ENCODE measurements at places on chromosomes 12 and 14.

DNA sequence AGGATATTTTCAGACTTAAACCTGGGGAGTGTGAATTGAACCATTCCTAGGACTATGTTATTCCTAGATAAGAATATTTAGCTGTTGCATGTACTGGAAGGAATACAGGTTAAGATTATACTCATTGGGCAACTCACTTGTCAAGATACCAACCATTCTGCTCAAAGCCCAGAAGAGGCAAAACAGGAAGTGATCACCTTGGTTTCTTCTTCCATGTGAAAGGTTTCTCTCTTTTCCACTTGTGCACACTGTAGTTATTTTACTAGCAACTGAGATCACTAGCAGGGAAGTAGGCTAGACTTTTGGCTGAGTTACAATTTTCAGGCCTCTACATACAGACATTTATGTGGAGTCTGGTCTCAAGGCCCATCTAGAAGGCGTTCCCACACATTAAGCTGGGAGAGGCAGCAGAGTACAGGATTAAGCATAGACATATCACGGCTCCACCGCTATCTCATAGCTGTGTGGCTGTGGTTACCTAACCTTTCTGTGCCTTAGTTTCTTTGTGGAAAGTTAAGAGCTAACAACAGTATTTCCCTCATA, 83.9 kb upstream of the FERMT2 start:
- no peak overlapping the region for H3K4me3 ChIP-seq
- no peaks in the 10 kb centered on the region for H3K36me3 ChIP-seq
- no peak overlapping the region for H3K27ac ChIP-seq

GRCh38 chr12:82746668-82747067, 60.0 kb downstream of the TMTC2 start:
- no peak for DNase-seq
- peaks cover 9% of the 10 kb centered on the region for H3K4me1 ChIP-seq
- H3K4me3 ChIP-seq = no peak overlapping the region
- no peaks in the 10 kb centered on the region for H3K27me3 ChIP-seq

GRCh38 chr12:103282124-103282523, 213.6 kb downstream of the C12orf42 start:
- DNase-seq = no peak
- no peaks in the 10 kb centered on the region for H3K27me3 ChIP-seq
- no peak overlapping the region for H3K27ac ChIP-seq
- H3K4me3 ChIP-seq = no peak overlapping the region

- no peaks in the 10 kb centered on the region for H3K4me1 ChIP-seq
- H3K27me3 ChIP-seq = no peaks in the 10 kb centered on the region
- H3K4me3 ChIP-seq = no peak overlapping the region
- peaks cover 7% of the 10 kb centered on the region for H3K36me3 ChIP-seq
These were observed 12.7 kb downstream of the ERC1 start for GRCh38 chr12:1003600-1004271.

DNA sequence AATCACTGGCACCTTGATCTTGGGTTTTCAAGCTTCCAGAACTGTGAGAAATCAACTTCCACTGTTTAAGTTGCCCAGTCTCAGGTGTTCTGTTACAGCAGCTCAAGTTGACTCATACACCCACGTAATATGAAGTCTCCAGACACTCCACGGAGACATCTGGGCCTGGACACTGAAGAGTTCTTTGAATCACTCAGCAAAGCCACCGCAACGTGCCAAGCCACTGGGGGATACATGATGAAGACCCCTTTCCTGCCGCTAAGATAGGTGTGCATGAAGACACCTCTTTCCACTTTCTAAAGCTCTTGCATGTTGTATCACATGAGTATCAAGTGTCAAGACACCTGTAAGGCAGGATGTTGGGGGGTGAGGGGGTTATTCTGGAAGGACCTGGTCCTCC, 311.7 kb upstream of the RTL1 start:
- no peaks in the 10 kb centered on the region for H3K36me3 ChIP-seq
- no peaks in the 10 kb centered on the region for H3K4me1 ChIP-seq
- H3K27me3 ChIP-seq = no peaks in the 10 kb centered on the region
- no peak overlapping the region for H3K27ac ChIP-seq
- DNase-seq = no peak
- no peak overlapping the region for H3K4me3 ChIP-seq
